ENCODE measurements at places on chromosomes 7 and 10.

DNA sequence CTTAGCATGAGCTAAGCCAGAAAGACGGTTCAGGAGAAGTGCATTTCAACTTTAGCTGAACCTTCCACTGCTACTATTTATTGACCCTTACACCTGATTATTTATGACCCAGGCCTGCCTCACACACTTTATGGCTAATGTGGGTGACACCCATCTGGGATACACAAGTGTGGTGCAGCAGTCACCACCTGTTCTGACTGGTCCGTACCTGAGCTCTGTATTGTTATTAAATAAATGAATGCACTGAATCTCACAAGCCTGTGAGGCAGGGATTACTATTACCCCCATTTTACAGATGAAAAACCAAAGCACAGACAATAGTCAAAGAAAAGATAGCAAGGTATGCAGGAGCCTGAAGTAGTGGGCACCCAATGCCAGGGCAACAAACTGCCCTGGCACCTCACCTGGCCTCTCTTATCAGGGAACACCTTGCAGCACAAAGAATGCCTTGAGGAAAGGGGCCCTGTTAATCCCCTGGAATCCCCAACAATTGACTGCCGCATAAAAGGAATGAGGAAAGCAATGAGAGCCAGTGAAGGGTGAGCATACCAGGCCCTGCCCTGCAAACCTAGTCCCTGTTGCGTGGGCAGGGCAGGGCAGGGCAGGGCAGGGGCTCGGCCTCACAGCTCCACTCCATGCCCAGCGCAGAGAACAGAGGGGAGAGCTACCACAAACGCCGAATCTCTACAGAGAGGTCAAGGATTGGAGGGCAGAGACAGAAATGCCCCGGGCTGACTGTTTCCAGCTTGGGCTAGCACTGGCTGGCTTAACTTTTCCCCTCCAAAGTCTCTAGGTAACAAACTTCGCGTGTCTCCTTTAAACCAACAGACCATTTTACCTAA is 1.3 kb downstream of the ANXA11 start:
- DNase-seq = no peak

- DNase-seq = no peak
Observed at GRCh38 chr10:4183761-4184261, 398.8 kb upstream of the KLF6 start.

DNA sequence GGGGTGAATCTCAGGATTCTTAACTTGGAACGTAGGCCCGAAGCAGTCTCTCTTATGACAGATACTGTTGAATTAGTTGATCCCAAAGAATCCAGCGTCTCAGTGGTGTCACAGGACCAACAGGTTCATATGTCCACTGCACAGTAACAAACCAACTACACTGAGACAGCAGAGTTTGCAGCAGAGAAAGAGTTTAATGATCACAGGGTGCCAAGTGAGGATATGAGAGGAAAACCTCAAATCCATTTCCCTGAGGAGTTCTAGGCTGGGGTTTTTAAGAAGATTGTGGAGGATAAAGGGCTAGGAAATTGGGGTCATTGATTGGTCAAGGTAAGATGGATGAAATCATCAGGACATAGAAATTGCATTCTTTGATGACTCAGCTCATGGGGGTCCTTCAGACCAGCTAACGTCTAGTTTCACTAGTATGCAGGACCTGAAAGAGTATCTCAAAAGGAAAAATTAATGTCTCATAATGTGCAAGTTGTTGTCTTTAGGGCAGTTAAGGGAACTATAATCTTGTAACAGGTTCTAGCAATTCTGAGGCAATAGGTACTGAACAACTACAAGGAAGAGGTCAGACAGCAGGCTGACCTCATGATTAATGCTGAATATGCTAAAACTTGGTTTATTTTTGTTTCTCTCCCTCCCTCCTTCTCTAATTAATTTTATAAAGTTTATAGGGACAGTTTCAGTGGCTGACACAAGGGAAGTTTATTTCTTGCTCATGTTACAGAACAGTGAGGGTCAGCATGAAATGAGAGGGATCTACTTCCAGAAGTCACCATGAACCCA is 310.9 kb upstream of the NEBL start:
- DNase-seq = no peak

DNA sequence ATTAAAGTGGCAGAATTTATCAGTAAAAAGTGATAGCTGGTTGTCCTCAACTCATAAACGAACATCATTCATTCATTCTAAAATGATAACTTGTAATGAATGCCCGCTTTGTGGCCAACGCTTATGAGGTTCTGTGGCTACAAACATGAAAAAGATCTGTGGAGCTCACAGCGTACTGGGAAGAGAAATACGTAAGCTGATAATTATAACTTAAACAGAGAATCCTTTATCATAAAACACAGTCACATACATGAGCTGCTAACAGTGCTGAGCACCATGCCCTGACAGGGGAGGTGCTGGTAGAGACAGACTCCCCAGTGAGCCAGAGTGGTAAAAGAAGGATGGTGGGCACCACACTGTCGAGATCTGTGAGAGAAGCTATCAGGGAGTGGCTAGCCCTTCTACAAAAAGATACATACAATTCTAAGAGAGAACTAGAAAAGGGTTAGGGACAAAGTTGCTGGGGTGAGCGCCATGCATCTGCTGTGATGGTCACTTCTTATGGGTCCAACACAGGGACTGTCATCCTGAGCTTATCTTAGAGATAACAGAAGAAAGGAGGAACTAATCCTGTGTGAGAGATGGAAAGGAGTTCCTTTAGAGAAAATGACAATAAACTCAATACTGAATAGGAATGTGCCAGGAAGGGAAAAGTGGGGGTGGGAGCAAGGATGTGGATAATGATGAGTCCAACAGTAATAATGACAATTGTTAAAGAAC is 106.7 kb downstream of the USP6NL start:
- DNase-seq = no peak

All from activated gamma-delta T cell treated with Interleukin-2 at 50 U/mL for 16 hours (primary cell).